CD8-positive, alpha-beta memory T cell (primary cell): ENCODE measurements at places on chromosomes 7 and 10. TPM values are rescaled to one million over a fixed set of nuclear protein-coding genes. Genes with fewer than 3 reads are reported as not detected.

GPAM gene
- total RNA-seq: 16.4 TPM

KCP gene
- 1.1 TPM for total RNA-seq

GBX1 gene
- total RNA-seq: not detected

FXYD4 gene
- not detected for total RNA-seq

PTF1A gene
- not detected for total RNA-seq

ERVW-1 gene
- total RNA-seq: not detected

GRCh38 chr10:31116226-31116625, 84.6 kb upstream of the ZNF438 start:
- no peaks in the 10 kb centered on the region for H3K4me1 ChIP-seq
- no peak overlapping the region for H3K27ac ChIP-seq
- H3K4me3 ChIP-seq: no peak overlapping the region
- no peaks in the 10 kb centered on the region for H3K27me3 ChIP-seq
- no peak for DNase-seq
- H3K36me3 ChIP-seq: no peaks in the 10 kb centered on the region

- no peak overlapping the region for H3K4me3 ChIP-seq
- H3K4me1 ChIP-seq: peaks cover 7% of the 10 kb centered on the region
- DNase-seq: no peak
- H3K27me3 ChIP-seq: no peaks in the 10 kb centered on the region
- no peaks in the 10 kb centered on the region for H3K36me3 ChIP-seq
These were observed 43.5 kb upstream of the HSPA12A start for GRCh38 chr10:116785867-116786266.

DNA sequence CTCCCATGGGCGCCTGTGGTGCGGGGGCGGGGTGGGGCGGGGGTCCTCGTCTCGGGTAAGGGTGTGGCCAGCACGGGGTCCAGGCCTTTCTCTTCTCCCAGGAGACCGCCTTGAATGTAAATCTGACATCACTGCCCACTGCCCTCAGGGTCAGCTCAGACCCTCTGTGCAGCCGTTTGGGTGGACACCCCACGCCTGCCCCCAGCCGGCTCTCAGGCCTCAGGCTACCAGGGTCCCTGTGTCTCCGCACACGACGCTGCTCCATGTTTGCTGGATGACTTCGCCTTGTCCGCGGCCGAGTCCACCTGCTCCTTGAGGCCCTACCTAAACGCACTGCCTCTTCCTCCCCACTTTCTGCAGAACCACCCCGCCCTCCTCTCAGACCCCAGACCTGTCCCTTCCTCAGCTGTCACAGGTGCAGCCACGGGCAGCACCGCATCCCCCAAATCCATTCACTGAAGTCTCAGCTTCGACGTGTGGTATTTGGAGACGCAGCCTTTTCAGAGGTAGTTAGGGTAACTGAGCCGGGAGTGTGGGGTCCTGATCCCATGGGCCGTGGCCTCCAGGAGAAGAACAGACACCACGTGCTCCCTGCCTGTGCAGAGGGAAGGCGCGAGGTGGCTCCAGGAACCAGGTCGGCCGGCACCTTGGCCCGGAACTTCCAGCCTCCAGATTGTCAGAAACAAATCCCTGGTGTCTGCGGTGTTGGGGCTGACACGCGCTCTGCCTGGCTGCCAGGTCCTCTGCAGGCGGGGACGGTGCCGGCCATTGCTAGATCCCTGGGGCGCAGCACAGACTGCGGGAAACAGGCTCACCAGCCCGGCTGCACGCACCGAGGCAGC, 97.4 kb upstream of the DIP2C start:
- H3K4me1 ChIP-seq: no peaks in the 10 kb centered on the region
- H3K4me3 ChIP-seq: no peak overlapping the region
- H3K27me3 ChIP-seq: no peaks in the 10 kb centered on the region
- H3K27ac ChIP-seq: no peak overlapping the region
- H3K36me3 ChIP-seq: no peaks in the 10 kb centered on the region
- no peak for DNase-seq

DNA sequence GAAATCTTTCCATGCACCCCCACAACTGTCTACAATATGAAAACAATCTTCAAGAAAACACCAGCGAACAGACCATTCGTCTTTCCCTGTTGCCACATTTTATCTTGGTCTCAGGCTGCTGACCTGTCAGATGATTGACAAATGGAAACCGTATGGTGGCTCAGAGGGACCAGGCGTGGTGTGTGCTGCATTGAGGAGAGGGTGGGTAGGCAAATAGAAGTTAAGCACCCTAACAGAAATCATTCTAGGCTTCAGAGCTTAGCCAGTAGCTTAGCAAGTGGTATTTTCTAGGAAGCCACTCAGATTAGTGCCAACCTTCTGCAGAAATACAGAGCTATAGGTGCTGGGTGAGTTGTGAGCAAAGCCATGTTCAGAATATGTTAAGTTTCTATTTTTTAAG, 114.9 kb downstream of the DPP6 start:
- H3K4me1 ChIP-seq: no peaks in the 10 kb centered on the region
- no peak overlapping the region for H3K4me3 ChIP-seq
- no peaks in the 10 kb centered on the region for H3K27me3 ChIP-seq
- H3K36me3 ChIP-seq: no peaks in the 10 kb centered on the region

DNA sequence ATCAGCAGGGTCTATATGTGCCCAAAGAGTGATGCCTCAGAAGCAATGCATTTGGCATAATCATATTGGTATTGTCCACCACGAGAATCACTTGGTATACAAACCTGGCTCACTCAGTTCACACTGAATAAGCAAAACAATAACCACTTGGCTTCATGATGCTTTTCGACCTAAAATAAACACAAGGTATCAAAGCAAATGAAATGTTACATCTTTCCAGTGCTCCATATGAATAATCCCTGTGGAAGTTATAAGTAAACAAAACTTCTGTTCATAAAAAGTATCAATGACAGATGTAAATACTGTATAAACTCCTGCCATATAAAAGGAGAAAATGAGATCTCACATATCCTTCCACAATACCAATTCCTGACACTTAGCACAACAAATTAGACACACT, 29.8 kb upstream of the EBLN1 start:
- H3K27me3 ChIP-seq: no peaks in the 10 kb centered on the region
- H3K4me3 ChIP-seq: no peak overlapping the region
- H3K4me1 ChIP-seq: peaks cover 9% of the 10 kb centered on the region
- H3K27ac ChIP-seq: no peak overlapping the region

GRCh38 chr10:130387936-130388580, 251.9 kb downstream of the GLRX3 start:
- no peak overlapping the region for H3K27ac ChIP-seq
- no peak overlapping the region for H3K4me3 ChIP-seq
- no peaks in the 10 kb centered on the region for H3K4me1 ChIP-seq
- no peaks in the 10 kb centered on the region for H3K27me3 ChIP-seq

DNA sequence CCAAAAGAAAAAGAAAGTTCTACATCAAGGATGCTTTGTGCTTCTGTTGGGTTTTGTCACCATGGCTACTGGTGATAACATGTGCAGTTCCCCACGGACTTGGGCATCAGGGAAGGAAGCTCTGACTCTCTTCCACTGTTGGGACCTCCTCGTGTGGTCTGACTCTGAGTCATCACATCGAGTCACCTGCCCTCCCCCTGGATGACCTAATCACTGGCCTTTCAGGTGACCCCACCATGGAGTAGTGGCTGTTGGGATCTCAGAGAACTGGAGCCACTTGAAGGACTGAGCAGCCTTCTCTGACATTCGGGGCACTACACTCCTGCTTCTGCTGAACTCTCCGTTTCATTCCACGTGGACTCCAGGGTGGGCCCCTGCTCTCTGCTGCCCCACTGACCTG, 60.8 kb upstream of the DOCK1 start:
- H3K4me3 ChIP-seq: no peak overlapping the region
- DNase-seq: no peak
- H3K27me3 ChIP-seq: no peaks in the 10 kb centered on the region

GRCh38 chr10:126137562-126138221, 241.3 kb downstream of the FANK1 start:
- no peak overlapping the region for H3K4me3 ChIP-seq
- no peak overlapping the region for H3K27ac ChIP-seq
- DNase-seq: no peak
- H3K4me1 ChIP-seq: no peaks in the 10 kb centered on the region
- no peaks in the 10 kb centered on the region for H3K36me3 ChIP-seq
- H3K27me3 ChIP-seq: no peaks in the 10 kb centered on the region

DNA sequence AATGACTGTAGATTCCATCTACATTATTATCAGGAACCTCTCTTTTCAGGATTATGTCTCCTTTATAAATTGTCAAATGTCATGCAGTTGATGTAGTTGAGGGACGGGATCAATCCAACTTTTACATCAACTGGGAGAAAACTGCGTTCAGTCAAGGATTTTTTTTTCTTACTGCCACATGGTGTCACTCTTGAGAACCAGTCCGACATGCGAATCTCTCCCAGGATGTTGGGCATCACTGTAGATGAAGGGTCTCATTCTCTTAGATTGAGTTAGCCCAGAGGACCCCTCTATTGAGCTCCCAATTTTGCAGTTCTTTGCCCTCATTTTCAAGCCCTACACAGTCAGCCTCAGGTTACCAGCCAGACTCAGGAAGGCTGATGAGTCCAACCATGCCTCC, 120.3 kb upstream of the PTPRZ1 start:
- no peak overlapping the region for H3K4me3 ChIP-seq
- no peaks in the 10 kb centered on the region for H3K4me1 ChIP-seq
- H3K27ac ChIP-seq: no peak overlapping the region
- no peaks in the 10 kb centered on the region for H3K36me3 ChIP-seq

DNA sequence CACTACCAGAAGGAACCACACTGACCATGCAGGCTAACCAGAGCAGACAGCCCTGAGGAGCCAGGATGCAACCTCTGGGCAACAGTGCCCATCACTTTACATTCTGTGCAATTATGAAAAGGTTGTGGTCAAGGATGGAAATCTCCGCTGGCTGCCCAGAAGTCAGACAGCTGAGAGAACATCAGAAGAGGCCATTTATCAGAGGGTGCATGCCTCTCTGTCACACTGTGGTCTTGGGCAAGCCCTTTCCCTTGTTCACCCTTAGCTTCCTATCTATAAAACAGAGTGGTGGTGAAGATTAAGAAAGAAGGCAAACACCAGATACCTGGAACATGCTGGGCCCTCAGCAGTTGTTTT, 120.7 kb upstream of the GDF10 start:
- no peak for DNase-seq
- H3K27me3 ChIP-seq: no peaks in the 10 kb centered on the region

DNA sequence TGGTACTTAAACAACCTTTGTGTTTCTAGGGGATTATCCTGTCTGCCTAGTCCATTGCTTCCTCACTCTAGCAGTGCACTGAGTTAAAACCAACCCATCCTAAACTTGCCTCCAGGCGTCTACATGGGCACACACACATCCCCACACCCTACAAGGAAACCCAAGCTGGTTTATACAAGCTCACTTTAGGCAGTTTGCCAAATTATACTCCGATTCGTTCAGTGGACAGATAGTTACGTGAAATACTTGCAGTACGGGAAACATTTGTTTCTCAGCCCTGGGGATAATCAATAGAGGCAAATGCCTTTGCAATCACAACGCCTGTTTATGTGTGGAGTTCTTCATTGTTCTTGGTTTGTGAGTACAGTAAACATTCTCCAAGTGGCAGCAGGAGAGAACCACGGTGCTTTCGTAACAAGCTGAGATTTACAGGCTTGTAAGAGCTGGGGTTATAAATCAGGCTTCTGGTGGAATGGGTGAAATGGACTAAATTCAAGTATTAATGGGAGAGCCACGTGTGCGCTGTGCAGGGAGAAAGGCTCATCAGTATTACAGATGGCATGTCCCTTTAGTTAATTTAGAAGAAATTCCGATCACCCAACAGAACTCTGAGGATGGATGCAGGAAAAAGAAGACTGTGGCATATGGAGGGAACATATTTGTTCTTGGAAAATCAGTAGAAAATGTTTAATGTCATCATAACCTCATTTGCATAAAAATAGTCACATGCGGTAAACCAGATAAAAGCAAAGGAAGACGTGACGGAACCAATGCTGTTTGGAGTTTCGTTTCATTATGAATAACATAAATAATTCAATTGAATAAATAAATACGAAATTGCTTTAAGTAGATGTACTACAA, 217.1 kb downstream of the GALNT17 start:
- no peaks in the 10 kb centered on the region for H3K27me3 ChIP-seq
- no peak overlapping the region for H3K27ac ChIP-seq
- no peak overlapping the region for H3K4me3 ChIP-seq
- no peaks in the 10 kb centered on the region for H3K4me1 ChIP-seq

DNA sequence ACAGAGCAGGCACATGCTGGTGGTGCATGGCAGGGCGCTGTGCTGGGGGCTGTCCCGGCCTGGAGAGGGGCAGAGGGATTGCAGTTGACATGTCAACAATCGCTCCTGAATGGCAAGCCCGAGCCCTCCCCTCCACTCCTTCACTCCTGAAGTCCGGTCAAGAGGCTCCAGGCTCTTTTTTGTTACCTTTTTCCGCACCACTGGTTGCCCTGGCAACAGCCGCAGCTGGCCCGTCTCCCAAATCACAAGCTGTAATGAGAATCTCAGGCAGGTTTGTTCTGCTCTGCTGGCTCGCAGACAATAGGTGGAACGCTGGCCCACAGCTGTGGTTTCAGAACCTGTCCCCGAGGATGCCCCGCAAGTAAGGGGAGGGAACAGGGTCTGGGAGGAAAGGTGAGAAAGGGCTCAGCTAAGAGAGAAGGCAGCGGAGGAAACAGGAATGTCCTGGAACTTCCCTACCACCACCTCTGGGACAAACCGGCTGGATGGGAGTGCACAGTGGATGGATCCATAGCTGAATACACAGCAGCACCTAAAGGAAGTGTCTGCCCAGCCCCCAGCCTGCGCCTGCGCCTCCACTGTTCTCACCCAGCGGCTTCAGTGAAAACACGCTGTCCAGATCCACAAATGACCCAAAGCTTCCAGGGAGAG, 58.9 kb downstream of the CALML3 start:
- no peak overlapping the region for H3K27ac ChIP-seq
- DNase-seq: no peak
- H3K36me3 ChIP-seq: no peaks in the 10 kb centered on the region
- H3K27me3 ChIP-seq: no peaks in the 10 kb centered on the region
- H3K4me3 ChIP-seq: no peak overlapping the region
- H3K4me1 ChIP-seq: no peaks in the 10 kb centered on the region

DNA sequence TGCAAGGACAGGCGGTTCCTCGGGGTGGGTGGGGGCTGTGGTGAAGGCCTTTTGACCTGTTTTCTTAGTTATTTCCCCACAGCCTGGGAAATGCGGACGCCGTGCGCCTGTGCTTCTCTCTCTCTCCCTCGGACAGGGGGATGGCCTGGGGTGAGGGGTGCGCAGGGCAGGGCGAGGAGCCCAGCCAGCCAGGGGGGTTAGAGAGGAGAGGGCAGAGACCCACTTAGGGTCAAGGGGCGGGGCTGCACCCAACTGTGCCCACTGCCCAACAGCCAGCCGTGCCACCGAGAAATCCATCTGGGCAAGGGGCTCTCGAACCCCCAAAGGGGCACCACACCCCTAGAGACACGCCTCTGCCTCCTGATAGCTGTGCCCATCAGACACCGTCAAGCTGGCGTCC, 53.8 kb downstream of the DPYSL4 start:
- H3K4me3 ChIP-seq: no peak overlapping the region
- no peaks in the 10 kb centered on the region for H3K27me3 ChIP-seq
- H3K27ac ChIP-seq: no peak overlapping the region

DNA sequence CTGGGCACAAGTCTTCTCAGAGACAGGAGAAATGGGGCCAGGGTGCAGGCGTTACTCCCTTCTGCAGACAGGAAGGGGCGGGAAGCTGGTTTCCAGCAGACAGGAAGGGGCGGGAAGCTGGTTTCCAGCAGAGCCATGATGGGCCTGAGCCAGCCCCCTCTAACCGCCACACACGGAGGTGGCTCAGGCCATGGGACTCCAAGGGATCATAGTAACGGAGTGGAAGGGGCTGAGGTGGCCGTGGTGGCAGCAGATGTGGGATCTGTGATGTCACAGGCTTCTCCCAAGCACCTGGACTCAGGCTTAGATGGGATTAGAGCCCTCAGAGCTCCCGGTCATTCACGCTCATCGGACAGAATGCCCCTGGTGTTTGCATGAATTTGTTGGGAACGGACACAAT, 177.8 kb downstream of the USP6NL start:
- no peaks in the 10 kb centered on the region for H3K36me3 ChIP-seq
- H3K4me3 ChIP-seq: no peak overlapping the region
- H3K27ac ChIP-seq: no peak overlapping the region
- no peak for DNase-seq
